Stimulated activated CD4-positive, alpha-beta T cell treated with anti-CD3 and anti-CD28 coated beads, TNF-alpha, amount 100 ng/mL, for 24 hours (primary cell): ENCODE measurements at places on chromosomes 16 and 17.

DNA sequence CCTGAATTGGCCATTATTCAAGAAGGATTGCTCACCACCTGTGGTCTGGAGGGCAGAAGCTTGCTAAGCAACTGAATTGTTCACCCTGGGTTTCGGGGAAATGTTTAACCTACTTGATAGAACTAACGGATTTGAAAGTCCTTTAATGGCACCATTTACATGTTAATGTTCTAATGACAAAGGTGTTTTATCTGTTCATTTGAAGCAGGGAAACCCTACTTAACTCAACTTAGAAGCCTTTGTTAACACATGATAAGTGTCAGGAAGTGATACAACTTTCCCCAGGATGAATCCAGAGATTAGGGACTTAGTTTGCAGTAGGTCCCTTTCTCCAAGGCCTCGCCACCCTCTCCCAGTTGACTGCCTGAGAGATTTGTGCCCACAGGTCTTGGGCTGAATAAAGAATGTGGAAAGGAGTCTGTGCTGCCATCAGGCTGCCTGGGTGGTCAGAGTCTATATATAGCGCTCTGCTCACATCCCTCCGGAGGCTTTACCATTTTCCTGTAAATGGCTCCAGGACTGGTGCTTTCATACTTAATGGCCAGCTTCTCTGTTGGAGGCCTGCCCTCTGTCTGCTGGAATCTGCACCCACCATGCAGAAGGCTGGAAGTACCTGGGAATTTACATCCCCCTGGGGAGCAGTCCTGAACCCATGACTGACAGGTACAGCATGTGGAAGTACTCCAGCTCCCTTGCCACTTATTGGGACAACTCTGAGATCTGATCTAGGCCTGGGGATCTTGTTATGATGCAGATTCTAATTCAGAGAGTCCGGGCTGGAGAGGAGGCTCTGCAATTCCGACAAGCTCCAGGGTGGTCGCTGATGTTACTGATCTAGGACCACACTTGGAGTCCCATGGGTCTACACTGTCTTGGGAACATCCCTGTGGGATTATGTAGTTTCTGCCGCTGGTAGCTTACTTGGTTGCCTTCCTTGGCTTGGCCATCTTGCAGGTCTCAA, 99.9 kb downstream of the ASIC2 start:
- no peak for DNase-seq

GRCh38 chr17:16974569-16975276, 2.8 kb upstream of the TNFRSF13B start:
- DNase-seq, result no peak

DNA sequence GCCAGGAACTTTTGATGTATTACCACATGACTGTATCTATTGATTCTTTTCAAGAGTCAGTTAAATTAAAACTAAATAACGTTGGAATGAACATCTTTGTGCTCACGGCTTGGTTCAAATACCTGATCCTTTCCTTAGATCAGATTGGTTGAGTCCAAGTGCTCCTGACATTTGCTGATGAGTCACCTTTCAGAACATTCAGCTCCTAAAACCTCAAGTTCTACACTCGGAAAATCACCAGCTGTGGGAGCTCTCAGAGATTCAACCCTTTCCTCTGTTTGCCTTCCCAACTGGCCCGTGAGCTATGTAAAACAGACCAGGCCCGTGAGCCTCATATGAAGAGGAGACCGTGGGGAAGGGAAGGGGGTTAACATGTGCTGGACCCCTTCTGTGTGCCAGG, 68.1 kb downstream of the RTN4RL1 start:
- no peak for DNase-seq

DNA sequence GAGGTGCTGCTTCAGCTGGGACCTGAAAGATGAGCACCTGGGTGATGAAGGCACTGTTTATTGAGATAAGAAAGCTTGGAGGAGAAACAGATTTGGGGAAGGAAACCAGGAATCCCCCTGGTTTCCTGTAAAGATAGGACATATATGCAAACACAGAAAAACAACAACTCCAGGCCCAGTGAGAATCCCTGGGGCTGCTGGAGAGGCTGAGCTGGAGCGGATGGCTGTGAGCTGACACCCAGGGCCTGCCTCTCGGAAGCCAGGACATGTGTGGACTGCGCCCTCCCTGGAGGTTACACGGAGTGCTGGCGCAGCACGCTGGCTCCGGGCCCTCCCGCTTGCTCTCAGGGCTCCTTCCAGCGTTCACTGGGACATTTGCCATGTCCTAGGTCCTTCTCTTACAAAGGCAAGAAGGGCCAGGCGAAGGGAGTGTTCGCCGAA, 57.5 kb downstream of the CYB5B start:
- DNase-seq, result no peak

DNA sequence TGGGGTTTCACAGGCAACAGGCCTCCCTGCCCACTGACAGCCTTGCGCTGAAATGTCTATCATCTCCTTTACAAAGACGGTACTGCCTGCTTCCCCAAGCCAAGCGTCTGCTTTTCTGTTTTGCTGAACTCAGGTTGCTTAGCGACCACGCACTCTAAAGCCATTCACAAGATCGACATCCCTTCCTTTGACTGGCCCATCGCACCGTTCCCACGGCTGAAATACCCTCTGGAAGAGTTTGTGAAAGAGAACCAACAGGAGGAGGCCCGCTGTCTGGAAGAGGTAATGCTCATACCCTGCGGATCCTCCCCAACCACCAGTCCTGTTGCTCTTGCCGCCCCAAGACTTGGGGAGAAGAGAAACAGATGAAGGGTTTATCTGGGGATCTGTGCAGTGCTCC, 28.7 kb downstream of the TMEM186 start:
- DNase-seq, result no peak
